Peyer's patch (tissue), 4 donors: ENCODE measurements at places on chromosomes 7 and 10. TPM values are rescaled to one million over a fixed set of nuclear protein-coding genes. Genes with fewer than 3 reads are reported as not detected.

Gene ZNF786
- total RNA-seq = 11.5 TPM

Gene TCF7L2
- total RNA-seq = 90.8 TPM

Gene GSDME
- 14.0 TPM for total RNA-seq

Gene HOXA6
- 45.0 TPM for total RNA-seq

Gene MYOF
- total RNA-seq = 23.5 TPM

Gene CNPY1
- total RNA-seq = not detected

Gene FKBP9
- total RNA-seq = 119 TPM

Gene SEMA4G
- 175 TPM for total RNA-seq

Gene CACNB2
- total RNA-seq = 35.4 TPM

Gene SLC26A3
- 344 TPM for total RNA-seq

Gene HECW1
- 0.83 TPM for total RNA-seq

Gene SEMA3C
- total RNA-seq = 46.0 TPM
